Natural killer cell (primary cell): ENCODE measurements at places on chromosomes 3 and 15.
A peak's percentile ranks its signal among the peaks of the same experiment; 100 is the strongest.

DNA sequence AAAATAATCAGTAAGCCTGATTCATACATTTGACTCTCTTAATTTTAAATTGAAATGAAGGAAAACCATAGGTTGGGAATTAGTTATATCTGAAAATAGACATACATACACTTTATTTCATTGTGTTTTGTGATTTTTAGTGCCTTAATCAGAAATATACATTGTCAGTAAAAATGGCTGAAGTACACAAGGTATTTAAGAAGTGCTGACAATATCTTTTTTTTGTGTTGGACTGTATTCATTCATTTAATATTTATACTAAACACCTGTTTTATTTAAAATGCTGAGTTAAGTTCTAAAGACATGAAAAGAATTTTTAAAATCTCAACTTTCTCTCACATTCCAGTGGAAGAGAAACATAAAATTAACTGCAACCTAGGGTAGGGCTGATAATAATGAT, 413.3 kb downstream of the PLCL2 start:
- DNase-seq, result no peak

- DNase-seq, result no peak
Observed at GRCh38 chr3:164370970-164371369, 707.3 kb downstream of the SI start.

DNA sequence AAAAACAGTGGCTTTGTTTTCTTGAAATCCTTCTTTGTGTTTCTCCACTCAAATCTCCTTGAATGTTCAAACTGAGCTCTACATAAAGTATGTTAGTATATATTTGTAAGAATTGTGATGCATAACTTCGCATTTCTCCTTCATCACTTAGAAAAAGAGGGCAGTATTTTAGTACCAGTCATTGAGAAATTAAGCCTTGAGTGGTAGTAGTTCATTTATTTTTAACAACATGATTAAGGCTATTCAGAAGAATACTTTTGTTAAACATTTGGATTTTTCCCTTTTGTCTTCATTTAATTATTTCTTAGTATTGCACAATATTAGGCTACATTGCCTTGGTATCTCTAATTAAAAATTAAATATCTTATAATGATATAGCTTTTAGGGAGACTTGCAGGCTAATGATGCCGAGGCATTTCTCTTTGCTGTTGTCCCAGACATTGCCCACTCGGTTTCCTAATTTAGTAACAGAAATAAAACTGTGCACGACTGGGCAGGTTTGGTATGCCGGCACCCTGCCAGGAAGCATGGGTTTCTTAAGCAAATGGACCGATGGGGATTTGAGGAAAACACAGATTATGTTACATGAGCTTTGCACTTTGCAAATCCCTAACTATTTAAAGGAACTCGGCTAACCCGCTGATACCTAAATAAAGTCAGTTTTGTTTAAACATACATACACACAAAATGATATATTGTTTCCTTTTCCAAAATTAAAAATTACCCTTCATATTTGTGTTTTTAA, 54.7 kb downstream of the LRRC28 start:
- DNase-seq, result no peak

DNA sequence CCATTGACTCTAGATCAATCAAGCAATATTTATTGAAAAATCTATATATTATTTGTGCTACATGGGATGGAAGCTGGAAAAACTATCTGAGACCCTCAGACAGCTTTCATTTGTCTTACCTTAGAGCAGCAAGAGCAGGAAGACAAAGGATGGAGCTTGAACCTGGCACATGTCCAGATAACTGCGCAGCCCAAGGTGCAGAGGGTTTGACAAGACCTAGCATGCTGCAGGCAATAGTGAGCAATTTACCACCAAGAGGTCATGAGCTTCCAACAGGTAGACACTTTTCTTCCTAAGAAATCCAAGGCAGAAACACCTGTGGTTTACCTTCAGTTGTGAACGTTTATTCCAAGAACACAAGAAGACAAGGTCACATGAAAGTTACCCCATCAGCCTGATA, 214.7 kb upstream of the NECTIN3 start:
- no peak for DNase-seq

DNA sequence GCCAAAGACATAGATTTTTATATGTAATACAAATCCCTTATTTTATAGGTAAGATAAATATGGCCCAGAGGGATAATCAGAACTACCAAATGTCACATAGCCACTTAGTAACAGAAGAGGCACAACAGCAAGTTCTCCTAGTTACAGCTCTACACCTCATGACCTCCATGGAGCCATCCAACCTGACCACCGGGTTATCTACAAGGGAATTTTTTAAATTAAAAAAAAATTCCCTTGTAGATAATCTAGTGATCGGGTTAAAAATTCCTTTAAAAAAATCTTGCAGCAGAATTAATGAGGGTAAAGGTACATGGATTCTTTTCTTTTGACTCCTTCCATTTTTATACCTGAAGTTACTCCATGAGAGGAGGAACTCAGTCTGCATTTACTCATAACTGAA, 365.2 kb upstream of the WNT5A start:
- no peak for DNase-seq

DNA sequence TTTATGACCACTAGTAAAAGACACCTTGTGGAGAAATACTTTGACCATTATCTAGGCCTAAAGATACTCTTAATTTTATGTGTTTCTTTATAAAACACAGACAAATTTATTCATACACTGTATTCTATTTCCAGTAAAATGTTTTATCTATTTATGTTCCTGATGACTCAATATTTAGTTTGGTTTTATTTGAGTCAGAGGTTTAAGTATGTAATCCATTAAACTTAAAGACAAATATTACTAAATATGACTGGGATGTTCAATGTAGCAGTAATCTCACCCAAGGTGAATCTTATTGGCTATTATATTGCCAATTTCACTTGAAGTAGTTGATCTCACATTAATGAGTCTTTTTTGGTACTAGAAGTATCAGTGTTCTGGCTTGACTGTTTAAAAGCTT, 799.7 kb downstream of the CADM2 start:
- DNase-seq, result no peak

GRCh38 chr15:54304321-54304720, 326.1 kb downstream of the UNC13C start:
- no peak for DNase-seq

GRCh38 chr15:56916825-56917477, 1.5 kb upstream of the TCF12 start:
- no peak for DNase-seq

DNA sequence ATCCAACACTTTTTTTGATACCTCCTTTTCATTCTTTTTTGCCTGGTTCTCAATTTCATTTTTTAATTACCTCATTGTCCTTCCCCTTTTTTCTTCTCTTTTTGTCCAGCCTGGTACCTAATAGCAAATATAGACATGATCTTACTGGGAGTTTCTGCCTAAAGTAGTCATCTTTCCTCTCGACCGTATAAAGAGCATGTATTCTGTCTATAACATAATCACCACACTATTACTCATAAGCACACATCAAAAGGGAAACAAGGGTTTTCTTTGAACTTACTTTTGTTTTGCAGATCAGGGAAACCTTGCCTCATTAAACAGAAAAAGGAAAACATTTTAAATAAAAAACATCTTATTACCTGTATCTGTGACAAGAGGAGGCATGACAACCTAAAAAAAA, 33.0 kb downstream of the FAM98B start:
- DNase-seq, result peak; percentile 39

- DNase-seq, result peak; percentile 2
Observed at GRCh38 chr3:163878396-163878795, 1199.9 kb downstream of the SI start.

GRCh38 chr3:135944831-135945230, 20.7 kb upstream of the PPP2R3A start:
- DNase-seq, result no peak

GRCh38 chr15:79394231-79394630, 37.9 kb upstream of the MINAR1 start:
- DNase-seq, result no peak

DNA sequence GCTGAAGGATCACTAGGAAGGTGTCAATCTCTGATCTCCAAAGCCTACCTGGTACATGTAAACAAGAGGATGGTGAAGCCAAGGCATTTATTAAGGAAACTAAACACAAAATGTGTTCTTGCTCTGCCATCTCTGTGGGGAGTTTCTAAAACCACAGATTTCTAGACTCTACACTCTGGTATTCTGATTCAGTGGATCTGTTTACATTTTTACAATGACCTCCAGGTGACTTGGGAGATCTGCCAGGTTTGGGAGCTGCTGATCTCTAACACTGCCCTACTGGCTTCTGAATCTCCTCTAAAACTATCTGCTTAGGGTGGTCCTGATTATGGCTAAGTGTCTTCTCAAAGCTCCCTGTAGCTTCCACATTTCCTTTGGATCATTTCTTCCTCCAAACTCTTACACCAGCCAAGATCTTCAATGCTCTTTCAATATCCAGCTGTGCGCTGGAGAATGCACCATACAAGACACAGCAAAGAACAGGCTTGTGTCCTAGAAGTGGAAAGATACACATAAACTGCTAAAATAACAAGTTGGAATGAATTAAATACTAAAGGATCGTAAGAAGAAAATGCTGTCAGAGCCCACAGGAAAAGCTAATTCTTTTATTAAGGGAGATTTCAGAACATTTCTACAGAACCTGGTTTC, 72.7 kb downstream of the GREM1 start:
- DNase-seq, result no peak

GRCh38 chr3:119681279-119681678, 4.1 kb upstream of the COX17 start:
- peak; percentile 45 for DNase-seq

DNA sequence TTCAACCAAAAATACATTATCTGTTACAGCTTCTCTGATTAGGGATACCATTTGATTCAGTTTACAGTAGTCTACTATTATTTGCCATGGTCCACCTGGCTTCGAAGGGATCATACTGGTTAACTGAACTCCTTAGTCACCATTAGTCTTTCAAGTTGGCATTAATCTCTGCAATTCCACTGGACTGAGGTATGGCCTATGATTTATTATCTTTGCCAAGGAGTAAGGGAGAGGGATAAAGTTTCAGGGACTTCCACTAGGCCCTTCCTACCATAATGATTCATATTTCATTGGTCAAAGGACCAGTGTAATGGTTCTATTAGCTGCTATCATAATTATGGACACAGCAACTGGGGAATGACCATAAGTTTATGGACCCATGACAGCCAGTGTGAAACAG, 7.3 kb upstream of the CMSS1 start:
- DNase-seq, result no peak

DNA sequence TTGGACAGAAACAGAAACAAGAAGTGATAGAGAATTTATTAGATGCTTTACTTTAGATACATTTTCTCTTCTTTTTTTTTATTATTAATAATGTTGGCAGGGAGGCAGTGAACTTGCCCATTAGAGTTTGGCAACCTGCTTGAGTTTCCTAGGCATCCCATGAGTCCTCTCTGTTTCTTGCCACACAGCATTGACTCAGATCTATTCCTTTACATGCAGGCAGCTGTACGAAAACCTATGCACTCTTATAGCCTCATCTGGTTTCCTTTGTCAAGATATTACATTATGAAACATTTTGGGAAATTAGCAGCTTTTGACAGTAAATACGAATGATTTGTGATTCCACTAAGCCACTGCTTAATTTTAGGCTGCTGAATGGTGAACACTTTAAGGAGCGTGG, 23.3 kb downstream of the IL1RAP start:
- no peak for DNase-seq

DNA sequence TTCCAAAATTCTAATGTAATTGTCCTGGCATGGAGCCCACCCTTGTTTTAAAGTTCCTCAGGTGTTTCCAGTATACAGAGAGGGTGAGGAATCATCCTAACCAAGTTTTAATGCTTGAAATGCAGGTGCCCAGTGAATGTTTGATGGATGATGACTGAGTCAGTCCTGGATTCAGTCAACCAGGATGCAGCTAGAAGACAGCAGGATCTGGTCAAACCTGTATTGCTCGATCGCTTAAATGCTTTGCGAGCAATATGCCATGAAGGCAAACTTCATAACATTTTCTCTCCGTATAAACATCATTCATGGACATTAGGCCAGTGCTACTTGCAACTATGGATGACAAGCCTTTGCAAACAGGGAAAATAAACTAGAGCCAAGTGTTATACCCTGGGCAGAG, 591.2 kb downstream of the RSL24D1 start:
- no peak for DNase-seq

- DNase-seq, result no peak
Observed at GRCh38 chr15:49435174-49435573, 12.1 kb downstream of the FGF7 start.

DNA sequence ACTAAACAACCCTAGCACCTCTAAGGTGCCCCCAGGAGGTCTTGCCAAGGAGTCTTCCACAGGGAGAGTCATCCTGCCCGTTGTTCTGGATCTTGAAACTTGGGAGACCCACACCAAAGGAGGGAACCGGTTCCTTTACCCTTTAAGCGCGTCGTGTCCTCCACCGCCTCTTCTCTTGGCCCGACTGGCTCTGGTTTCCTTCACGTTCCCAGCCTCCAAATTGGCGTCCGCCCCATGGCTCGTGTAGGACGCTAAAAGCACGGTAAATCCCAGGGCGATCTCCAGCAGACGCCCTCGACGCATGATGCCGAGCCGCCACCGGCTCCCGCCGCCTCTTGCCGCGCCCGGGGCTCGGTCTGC, 1.1 kb downstream of the FBN1 start:
- no peak for DNase-seq

DNA sequence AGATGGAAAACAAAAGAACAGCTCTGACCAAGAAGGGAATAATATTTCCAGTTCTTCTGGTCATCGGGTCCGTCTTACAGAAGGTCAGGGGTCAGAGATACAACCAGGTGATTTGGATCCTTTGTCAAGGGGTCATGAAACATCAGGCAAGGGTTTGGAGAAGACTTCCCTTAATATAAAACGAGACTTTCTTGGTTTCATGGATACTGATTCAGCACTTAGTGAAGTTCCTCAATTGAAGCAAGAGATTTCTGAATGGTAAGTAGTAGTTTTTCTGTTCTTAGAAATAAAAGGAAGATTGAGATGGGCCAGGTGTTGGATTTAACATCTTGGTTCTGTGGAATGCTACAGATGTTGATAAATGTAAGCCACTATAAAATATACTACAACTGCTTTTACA, 9.5 kb downstream of the MGA start:
- no peak for DNase-seq

GRCh38 chr3:185555860-185556347, 3.5 kb upstream of the LIPH start:
- no peak for DNase-seq

- DNase-seq, result no peak
Observed at GRCh38 chr15:30906366-30906765, 2.7 kb downstream of the FAN1 start.

DNA sequence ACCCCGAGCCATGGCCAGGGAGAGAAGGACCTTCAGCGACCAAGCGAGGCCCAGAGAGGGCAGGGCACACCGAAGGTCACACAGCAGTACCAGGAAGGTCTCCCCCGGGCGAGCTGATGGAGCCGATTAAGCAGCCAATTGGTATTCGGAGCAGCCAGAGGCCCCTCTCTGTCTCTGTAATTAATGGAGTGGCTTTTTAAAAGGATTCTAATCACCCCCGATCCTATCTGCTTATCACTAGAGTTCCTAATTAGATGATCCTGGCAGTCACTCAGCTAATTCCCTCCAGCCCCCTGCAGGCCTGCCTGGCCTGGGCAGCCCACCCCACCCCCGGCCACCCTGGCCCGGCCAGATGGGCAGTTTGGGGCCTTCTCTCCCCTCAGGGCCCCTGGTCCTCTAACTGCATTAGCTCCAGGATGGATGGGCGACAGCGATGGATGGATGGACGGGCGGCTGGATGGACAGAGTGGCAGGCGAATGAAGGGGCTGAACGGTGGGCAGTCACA, 1.6 kb upstream of the DNAJB8 start:
- no peak for DNase-seq

GRCh38 chr15:23574742-23575141, 9.3 kb downstream of the MKRN3 start:
- DNase-seq, result no peak

- DNase-seq, result no peak
Observed at GRCh38 chr15:36694574-36694973, 115.1 kb downstream of the CDIN1 start.
